ENCODE measurements at places on chromosomes 5 and 9.

DNA sequence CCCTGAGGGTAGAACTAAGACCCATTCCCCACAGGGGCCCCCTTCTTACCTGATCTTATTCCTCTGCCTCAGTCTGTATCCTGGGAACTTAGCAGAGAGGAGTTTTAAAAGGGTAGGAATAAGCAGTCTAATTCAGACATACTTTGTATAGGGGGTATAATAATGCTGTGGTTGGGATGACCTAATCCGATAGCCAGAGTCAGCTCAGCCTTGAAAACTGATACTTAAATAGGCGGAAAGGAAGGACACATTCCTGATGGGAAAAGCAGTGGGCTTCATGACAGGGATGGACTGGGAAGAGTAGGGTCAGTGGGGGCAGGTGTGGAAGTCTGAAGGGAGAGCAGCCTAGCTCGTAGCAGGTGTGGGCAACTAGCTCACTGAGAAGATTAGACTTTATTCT lies 52.2 kb upstream of the TESK1 start:
- DNase-seq: no peak

GRCh38 chr5:43352131-43352530 lies 38.9 kb upstream of the HMGCS1 start:
- no peak for DNase-seq

DNA sequence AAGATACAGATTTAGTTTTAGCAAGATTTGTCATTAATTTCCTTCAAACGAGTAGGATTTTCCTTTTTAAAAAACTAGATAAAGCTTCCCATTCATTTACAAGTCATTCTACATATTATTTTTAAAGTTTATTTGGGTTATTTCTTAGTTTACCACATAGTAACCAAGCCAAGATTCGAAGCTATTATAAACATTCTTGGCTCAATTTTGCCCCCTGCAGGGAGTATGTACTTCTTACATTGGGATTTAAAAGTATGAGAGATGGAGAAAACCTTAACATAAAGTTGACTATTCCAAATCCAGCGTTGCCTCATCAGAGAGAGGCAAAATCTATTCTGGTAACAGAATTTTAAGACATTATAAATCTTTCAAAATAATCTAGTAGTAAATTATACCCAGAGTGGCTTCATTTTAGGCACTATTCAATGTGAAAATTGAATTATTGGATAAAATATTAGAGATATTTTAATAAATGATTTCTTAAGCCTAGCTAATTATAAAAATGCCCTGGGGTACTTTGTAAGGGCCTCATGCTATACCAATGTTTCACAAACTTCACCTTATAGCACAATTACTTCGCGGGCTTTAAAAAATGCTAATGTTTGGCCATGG lies 39.1 kb downstream of the FBN2 start:
- DNase-seq: no peak

DNA sequence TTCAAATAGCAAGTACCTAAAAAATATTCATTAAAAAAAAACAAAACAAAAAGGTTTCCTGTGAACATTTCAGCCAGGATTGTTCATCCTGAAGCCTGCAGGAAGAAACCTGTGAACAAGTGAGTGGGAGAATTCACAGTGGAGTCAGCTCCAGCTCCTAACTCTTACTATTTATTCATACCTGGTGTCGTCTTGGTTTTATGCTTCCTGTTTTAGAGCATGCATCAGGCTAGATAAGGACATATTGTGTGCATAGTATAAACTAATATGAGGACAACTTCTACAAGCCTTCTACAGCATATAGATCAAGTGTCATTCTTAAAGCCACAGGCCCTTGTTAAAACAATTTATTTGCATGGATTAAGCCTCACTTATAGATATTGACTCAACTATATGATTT lies 169.9 kb downstream of the EFNA5 start:
- no peak for DNase-seq

DNA sequence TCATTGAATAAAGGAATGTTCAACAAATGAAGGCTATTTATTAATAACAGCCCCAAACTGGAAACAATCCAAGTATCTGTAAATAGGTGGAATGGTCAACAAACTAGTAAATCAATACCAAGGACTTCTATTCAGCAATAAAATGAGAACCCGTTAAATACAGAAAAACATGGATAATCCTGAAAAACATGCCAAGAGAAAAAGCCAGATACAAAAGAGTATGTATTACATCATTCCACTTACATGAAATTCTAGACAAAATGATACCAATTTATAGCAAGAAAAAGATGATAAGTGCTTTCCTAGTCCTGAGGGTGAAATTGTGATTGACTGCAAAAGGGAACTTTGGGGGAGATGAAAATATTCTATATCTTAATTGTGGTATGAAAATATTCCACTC lies 3.1 kb downstream of the PJA2 start:
- no peak for DNase-seq

DNA sequence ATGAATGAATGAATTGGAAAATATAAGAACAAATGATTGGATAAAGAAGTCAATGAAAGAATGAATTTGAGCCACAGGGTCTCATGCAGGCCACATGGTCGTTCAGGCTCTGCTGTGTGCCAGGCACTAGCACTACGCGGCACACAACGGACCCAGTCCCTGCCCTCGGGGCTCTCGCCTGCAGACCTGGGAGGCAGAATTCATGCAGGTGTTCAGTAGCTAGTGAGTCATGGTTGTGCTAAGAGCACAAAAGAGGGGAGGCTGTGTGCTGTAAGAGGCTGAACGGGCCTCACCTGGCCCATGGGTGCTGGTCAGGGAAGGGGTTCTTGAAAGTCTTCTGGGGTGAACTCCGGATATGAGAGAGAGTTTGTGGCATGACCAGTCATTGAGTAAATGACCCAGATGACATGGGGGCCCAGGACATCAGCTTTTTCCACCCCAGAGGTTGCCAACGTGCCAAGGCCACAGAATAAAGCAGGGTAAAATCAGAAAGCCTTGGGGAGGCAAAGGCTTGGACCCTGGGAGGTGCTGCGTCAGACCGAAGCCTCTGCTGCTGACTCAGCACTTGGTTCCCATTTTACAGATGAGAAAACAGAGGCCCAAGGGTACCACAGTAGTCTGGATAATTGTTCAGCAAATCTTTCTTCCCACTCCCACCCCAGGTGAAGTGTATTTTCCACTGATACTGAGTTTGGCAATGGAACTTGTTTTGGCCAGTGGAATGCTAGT lies 264.3 kb upstream of the MVB12B start:
- DNase-seq: no peak

- DNase-seq: no peak
Measured at GRCh38 chr5:151295138-151295537, 8.4 kb downstream of the SLC36A3 start.

GRCh38 chr9:135334953-135335460 lies 144.6 kb upstream of the PPP1R26 start:
- DNase-seq: no peak

DNA sequence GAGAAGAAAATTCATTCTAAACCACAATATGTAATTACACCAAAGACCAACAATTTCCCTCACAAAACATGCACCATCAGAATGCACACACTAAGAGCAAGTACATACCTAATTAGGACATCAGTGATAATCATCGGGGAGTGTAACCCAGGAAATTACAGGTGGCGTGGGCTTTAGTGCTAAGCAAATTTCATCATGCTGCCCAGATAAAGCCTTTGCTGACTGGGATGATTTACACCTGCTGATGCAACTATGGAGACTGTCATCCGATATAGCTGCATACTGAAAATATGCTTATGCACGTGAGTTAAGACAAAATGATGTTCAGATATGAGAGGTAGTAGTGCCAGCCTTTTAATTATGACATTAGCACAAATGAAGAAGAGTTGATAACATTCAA lies 123.2 kb downstream of the DCP2 start:
- DNase-seq: no peak

- no peak for DNase-seq
Measured at GRCh38 chr5:171961117-171961516, 45.3 kb downstream of the FBXW11 start.

DNA sequence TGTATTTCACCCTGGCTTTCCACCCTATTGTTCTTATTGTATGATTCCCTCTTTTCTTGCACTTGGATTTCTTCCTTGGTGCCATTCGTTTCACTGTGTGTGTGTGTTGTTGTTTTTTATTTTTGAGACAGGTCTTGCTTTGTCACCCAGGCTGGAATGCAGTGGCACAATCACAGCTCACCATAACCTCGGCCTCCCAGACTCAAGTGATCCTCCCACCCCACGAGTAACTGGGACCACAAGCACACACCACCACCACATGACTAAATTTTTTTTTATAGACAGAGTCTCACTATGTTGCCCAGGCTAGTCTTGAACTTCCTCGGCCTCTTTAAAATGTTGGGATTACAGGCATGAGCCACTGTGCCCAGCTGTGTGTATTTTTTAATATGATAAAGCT lies 72.0 kb downstream of the MLLT3 start:
- no peak for DNase-seq
